Neural progenitor cell (in vitro differentiated cells): ENCODE measurements at places on chromosomes 2 and 18.
A peak's percentile ranks its signal among the peaks of the same experiment; 100 is the strongest.

- DNase-seq = no peak
Observed at GRCh38 chr2:72062336-72062735, 85.3 kb downstream of the CYP26B1 start.

GRCh38 chr2:80185091-80185490, 119.5 kb downstream of the LRRTM1 start:
- DNase-seq = no peak

GRCh38 chr2:130756053-130756873, 923 bp downstream of the AMER3 start:
- peak; percentile 91 for DNase-seq

DNA sequence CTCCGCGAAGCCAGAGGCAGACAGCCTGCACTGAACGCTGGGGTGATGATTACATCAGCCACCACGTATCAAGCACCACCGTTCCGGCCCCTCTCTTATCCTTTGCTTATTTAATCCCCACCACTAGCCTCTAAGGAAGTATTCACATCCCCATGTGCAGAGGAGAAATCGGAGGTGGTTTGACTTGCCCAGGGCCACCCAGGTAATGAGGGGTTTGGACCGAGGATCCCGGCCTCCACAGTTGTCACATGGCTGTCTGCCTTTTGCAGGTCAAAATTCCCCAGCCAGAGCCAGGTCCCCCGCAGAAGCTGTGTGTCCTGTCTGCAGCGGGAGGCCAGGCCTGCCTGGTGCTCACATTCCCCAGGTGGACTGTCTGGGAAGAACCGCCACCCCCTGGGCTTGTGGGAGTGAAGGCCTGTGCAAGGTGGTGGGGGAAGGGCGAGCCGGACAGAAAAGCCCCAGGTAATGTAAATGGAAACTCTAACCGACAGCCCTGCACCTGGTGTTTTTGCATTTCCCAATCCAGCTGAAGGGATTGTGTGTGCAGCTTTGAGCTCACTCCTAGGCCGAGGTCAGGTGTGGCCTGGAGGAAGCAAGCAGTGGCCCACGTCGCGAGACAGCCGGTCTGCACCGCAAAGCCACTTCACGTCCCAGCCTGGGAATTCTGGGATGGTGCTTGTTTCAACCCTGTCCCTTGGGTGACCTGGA, 108.5 kb upstream of the ID2 start:
- DNase-seq = no peak

GRCh38 chr18:48919547-48919946, 31.2 kb downstream of the SMAD7 start:
- no peak for DNase-seq

- DNase-seq = no peak
Observed at GRCh38 chr2:14520385-14520945, 112.1 kb upstream of the LRATD1 start.

GRCh38 chr2:229765721-229766120, 51.4 kb upstream of the DNER start:
- DNase-seq = peak; percentile 59

- no peak for DNase-seq
Observed at GRCh38 chr2:164937864-164938401, 17.4 kb downstream of the SLC38A11 start.
